Renal cortical epithelial cell (primary cell): ENCODE measurements at places on chromosomes 3 and 15. TPM values are rescaled to one million over a fixed set of nuclear protein-coding genes. Genes with fewer than 3 reads are reported as not detected.

CHRM5 gene
- 0.05 TPM in 1 of 2 replicates, not detected in the other for total RNA-seq

ANKRD63 gene
- 0.05 TPM in 1 of 2 replicates, not detected in the other for total RNA-seq

- no peak for DNase-seq
These were observed 2.7 kb upstream of the FNDC3B start for GRCh38 chr3:172036541-172037215.

GRCh38 chr15:58249646-58250312, 111.6 kb downstream of the AQP9 start:
- DNase-seq, result no peak
